ENCODE measurements at places on chromosomes 6 and 20.

DNA sequence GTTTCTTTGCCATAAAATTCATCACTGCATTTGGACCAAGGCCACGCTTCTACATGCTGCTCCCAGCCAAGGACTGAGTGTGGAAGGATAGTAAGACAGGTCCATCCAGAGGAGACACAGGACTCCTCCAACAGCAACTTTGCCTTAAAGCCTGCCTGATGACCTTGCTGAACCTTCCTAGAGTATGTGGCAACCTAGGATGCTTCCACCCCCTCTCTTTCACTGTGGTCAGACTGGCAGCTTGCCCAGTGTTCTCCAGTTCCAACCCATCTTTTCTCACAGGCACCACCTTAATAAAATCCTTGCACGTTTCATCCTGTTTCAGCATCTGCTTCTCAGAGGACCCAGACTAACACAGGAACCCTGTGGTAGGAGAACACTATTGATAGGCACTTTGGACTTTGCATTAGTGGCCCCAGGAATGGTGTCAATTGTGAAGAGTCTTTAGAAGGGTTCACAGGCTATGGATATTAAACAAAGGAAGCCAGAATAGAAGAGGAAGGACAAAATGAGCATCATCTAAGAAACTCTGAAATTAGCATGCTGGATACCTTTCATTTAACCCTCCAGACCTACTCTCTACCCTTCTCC is 2.4 kb upstream of the PKHD1 start:
- no peak for DNase-seq

GRCh38 chr20:21529863-21530262 is 16.0 kb upstream of the NKX2-2 start:
- no peak for DNase-seq

DNA sequence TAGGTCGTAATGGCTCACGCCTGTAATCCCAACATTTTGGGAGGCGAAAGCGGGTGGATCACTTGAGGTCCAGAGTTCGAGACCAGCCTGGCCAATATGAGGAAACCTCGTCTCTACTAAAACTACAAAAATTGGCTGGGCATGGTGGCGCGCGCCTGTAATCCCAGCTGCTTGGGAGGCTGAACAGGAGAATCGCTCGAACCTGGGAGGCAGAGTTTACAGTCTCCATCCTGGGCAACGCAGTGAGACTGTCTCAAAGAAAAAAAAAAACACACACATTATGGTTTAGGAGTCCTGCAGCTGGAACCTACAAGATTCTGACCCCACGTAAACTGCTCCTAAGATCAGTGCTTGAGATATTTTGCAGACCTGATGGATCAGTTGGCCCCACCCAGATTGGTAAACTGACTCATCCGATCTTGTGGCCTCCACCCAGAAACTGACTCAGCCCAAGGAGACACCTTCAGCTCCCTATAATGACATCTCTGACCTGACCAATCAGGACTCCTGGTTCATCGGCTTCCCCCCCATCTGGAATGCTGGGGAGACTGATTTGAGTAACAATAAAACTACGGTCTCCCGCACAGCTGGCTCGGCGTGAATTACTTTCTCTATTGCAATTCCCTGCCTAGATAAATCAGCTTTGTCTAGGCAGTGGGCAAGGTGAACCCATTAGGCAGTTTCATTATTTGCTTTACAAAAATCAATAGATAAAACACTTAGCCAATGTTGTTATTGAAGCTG is 96.2 kb upstream of the BTN3A2 start:
- no peak for DNase-seq

DNA sequence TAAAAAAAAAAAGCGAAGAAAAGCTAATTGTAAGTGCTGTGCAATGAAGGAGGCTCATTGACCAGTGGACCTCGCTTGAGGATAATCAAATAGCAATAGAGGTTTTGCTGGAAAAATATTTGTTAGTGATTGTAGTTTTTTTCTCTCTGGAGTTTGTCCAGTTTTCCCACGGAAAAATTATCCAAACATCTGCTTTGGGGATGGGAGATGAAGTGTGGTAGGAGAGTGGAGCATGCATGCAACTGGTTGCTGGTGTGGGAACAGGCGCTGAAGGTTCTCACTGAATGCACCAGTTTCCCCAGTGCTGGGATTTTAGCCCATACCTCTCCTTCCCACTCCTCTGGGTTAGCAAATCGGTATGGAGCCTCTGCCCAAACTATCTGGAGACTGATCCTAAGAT is 281.7 kb upstream of the TAB2 start:
- DNase-seq = no peak

GRCh38 chr6:77178821-77179220 is 284.5 kb downstream of the HTR1B start:
- DNase-seq = no peak

DNA sequence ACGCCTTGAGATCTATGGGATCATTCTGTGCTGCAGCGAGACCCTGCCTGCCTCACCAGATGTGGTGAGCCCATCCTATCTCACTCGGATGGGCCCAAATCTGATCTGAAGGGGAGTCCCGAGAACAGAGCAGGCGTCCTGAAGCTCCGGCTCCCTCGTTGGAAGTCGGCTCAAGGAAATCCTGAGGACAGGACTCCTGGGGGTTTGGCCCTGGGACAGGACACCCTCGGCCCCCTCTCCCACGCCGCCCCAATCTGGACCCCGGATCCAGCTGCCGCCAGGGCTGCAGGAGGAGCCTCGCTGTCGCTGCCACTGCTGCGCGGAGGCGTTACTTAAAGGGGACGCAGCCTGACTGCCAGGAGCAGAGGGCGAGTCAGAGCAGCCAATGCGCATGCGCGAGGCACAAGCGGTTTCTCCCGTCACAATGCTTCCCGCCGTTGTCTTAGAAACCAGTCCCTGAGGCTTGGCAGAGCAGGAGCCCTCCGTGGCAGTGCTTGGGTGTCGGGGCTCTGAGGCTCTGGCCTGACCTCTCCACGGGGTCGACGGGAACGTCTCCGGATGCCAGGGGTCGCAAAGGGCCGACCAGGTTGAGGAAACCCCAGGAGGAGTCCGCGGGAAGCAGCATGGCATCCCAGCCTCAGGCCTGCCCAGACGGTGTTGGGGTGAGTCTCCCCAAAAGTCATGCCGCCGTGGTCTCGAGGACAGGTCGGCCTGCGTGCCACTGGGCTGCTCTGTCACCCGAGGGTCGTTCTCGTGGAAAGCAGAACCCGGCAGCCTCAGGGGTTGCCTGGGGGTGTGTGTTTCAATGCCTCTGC is 1567.8 kb upstream of the DEFB115 start:
- DNase-seq = no peak

- no peak for DNase-seq
These were observed 170.9 kb upstream of the STXBP5 start for GRCh38 chr6:147033267-147033666.

Measured in tibial nerve (tissue), 4 donors.